ENCODE measurements at places on chromosomes 7 and 10.
A peak's percentile ranks its signal among the peaks of the same experiment; 100 is the strongest.

DNA sequence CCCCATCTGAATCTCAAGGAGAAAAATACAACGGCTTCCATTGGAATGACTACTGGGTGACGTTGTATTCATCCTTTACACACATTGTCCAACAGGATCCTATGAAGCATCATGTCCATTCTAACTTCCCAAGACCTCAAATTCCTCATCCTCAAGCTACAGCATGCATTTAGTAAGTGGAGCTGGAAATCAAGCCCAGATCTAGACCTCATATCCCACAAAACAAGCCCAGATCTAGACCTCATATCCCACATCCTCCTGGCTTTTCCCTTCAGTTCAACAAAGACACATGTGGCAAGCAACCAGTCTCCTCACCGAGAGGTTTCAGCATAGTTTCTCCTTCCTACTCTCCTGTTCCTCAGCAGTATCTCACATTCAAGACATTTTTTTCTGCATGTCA, 12.2 kb downstream of the IGF2BP3 start:
- no peak for DNase-seq

- no peak for DNase-seq
These were observed 54.7 kb downstream of the PON1 start for GRCh38 chr7:95269640-95270039.

DNA sequence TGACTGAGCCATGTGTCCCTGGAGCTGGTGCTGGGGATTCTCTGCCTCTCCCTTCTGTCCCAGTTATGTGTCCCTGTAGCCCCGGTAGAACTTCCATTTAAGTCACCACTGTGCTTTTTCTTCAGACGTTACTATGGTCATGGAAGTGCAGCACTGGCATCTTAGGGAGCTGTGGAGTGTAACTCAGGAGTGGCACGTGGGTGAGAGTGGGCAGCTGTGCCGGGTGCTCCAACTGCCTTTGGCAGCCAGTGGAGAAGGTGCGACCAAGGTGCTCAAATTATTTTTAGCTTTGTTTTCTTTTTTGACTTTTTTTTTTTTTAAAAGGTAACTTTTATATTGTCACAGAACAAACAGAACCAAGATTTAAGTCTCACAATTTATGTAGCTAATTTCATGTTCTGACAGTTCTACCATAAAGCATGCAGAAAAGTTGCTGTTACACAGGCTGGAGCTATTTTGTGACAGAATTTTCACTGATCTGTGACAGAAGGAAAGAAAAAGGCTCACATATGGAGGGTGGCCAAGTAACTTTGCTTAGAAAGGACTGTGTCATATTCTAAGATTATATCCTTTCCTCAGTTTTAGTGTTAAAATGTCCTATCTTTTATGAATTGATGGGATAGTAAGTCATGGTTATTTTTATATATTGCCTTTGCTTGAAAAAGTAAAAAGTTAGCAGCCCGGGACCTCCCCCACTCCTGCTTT, 73.9 kb downstream of the SH2D4B start:
- DNase-seq = no peak

DNA sequence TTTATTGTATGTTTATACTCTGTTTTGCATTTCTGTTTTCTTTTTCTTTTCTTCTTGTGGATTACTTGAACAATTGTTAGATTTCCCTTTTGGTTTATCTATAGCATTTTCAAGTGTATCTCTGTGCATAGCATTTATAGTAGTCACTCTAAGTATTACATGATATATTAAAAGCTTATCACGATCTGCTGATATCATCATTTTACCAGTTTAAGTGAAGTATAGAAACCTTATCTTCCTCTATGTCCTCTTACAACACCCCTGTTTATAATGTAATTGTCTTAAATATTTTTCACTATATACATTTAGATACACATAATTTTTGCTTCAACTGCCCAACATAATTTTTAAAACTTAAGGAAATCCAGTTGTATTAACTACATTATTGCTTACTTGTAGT, 513.9 kb upstream of the CELF2 start:
- no peak for DNase-seq

GRCh38 chr7:107157091-107157490, 11.7 kb upstream of the HBP1 start:
- no peak for DNase-seq

- DNase-seq = no peak
These were observed 43.3 kb upstream of the CYTH3 start for GRCh38 chr7:6315746-6316145.

DNA sequence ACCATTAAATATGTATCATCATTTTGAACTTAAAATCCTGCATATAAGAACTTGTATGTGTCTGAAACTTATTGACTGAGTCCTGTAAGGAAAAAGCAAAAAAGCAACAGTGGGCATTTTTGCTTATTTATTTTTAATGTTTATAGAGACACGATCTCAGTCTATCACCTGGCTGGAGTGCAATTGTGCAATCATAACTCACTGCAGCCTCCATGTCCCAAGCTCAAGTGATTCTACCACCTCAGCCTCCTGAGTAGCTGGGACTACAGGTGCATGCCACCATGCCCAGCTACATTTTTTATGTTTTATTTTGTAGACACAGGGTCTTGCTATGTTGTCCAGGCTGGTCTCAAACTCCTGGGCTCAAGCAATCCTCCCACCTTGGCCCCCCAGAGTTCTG, 32.2 kb downstream of the MYL10 start:
- no peak for DNase-seq

GRCh38 chr10:14740684-14741247, 33.9 kb downstream of the FAM107B start:
- DNase-seq = no peak

GRCh38 chr10:76009531-76009930, 578.1 kb downstream of the LRMDA start:
- no peak for DNase-seq

GRCh38 chr7:126801733-126802132, 451.0 kb downstream of the GRM8 start:
- no peak for DNase-seq

DNA sequence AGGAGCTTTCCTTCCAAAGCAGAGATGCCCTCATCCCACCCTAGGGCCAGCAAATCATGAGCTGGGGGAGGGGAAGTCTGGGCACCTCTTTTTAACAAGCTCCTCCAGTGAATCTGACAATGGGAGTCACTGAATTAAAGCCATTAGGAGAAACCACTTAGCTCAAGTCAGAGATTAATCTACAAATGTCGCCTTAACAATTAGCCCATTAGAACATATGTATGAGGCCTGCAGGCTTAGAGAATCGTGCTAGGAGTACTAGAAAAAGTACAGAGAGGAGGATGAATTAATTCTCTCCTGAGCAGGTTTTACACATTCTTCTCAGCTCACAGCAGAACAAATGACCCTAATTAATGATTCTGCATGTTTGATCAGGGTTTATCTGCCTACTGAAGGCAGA, 381.3 kb downstream of the KCNMA1 start:
- no peak for DNase-seq

DNA sequence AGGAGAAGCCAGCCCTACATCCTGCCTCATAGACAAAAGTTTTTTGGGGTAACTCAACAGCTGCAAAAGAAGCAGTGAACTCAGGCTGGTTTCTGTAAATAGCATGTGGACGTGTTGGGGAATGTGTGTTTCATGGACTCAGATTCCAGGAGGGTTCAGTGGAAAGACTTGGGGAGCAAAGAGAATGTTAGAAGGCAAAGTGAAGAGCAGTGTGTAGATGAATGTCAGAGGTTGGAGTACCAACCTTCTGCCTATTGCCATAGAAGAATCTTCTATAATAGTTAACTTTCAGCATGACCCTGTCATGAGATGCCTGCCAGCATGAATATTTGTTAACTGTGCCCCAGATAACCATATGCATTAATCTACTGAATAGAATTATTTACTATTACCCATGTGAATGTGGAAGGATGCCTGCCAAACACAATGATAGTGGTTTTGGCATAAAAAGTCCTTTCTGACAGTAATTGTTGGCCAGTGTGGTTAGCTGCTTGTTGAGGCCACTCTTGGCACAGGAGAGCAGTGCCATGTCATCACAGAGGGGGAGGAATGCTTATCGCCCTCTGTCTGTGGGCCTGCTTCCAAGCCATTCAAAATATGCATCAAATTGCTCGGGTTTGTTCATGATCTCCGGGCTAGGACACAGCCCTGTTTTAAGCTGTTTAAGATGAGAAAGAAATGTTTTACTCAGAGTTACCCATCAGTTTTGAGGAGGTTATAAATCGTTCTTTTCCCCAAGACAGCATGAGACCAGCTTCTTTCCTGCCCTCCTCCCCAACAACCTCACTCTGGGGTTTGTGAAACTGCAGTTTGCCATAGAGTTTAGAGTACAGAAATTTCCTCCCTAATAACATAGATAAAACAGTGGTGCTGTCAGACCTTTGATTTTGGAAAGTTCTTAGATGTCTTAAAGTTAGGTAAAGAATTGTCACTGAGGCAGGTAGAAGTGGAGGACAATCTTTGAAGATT, 165.3 kb downstream of the WNT2 start:
- DNase-seq = no peak

GRCh38 chr7:124938128-124938527, 8.5 kb upstream of the POT1 start:
- DNase-seq = no peak

GRCh38 chr7:128792471-128793180, 858 bp downstream of the CCDC136 start:
- DNase-seq = no peak

- DNase-seq = no peak
These were observed 24.5 kb upstream of the BTRC start for GRCh38 chr10:101329341-101330032.

DNA sequence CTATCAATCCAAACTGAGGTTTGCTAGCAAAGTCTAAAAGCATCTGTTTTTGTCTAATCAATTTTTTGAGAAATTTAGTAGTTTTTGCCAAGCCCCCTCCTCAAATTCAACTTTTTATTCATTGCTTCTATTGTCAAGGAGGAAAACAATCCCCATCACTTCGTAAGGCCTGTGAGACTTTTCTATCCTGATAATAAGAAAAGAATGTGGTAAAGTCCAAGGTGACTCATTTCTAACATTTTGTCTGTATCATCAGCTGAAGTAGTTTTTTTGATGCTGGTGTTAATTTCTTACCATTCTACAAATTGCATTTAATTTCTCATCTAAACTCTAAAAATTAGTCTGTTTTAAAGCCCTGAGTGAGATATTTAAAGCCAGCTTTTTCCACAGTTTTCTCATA, 11.7 kb downstream of the ANK3 start:
- DNase-seq = no peak

DNA sequence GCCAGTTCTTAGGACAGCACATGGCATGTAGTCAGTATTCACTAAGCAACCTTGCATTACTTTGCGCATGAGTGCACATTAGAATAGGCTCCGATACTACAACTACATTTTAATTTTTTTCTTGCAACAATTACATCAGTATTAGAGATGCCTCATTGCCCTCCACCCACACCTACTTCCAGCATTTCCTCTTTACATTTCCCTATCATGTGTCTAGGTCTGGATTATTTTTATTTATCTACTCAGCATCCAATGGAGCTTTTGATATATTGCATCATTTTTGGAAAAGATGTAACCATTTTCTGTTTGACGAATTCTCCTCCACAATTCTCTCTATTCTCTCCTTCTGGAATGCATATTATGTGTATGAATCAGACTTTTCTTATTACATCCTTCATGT, 258.2 kb upstream of the GLI3 start:
- DNase-seq = no peak

- no peak for DNase-seq
These were observed 7.5 kb downstream of the CYP2W1 start for GRCh38 chr7:990352-990932.

GRCh38 chr10:1110674-1111119, 54.5 kb downstream of the WDR37 start:
- no peak for DNase-seq

- no peak for DNase-seq
These were observed at the start of gene TFPI2 for GRCh38 chr7:93890464-93891068. TFPI2 (minus strand) TSS chr7:93890753; CDS start chr7:93890678, 75 bp downstream.

GRCh38 chr10:93186653-93187052, 113.0 kb downstream of the CYP26A1 start:
- no peak for DNase-seq

- DNase-seq = peak; percentile 39
These were observed 875 bp upstream of the HECTD2 start for GRCh38 chr10:91409069-91409868.

DNA sequence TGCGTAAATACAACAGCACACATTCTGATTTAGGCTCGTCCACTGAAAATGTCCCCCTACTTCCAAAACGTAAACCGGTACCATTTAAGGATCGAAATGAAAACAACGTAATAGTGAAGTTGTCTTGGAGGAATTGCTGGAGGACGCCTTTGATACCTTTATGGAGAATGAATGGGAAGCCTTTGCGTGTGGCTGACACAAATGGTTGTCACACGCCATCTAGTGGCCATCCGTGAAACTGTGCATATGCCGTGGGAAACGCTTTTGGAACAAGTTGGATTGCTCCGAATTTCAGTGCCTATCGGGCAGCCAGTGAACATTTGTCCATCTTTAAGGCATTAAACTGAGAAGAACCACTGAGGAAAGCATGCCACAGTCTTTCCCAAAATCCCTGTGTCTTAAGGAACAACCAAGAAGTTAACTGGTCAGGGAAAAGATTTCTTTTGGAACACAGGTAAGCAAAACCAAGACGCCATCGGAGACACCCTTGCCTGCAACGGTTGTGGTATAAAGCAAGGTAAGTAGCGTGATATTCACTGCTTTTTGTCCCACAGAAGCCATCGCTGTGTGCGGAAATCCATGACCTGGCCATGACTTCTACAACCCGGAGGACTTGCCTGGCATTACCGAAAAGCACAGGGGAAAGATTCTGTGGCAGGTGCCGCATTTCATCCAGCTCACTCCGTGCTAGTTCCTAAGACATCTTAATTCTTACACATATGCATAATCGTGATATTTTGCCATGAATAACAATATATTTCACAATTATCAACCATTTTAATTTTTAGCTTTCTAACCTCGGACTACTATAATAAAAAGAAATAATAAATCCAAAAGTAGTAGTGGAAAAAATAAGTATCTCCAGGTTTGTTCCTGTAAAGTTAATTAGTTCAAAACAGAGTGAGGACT, 100.6 kb downstream of the FAM204A start:
- DNase-seq = peak; percentile 55

DNA sequence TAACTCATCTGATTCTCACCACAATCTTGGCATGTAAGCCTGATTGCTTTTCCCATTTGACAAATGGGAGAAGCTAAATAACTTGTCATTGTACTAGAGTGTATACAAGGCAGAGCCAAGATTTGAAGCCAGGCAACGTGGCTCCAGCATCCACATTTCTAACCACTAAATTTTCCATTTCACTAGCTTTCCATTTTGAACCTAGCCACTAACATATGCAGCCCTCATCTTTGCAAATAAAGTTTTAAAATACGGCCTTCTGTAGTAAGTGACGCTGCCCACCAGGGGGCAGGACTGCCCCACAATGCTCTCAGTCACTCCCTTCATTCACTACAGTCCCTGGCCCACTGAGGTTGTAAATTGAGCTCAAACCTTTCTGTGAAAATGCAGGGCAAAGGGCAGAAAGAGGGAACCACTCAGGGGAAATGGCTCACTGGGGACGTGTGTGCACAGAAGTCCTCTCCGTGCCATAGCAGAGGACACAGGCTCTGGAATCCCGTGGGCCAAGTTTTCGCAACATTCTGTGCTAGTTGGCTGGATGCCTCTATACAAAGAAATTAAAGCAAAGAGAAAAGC, 315.7 kb downstream of the TNS3 start:
- DNase-seq = peak; percentile 44

- DNase-seq = no peak
These were observed 28.1 kb downstream of the LRRC72 start for GRCh38 chr7:16554518-16555236.
